Mesendoderm (in vitro differentiated cells): ENCODE measurements at places on chromosomes 1 and 21.

GRCh38 chr1:181482521-181483284, 614 bp upstream of the CACNA1E start:
- H3K4me1 ChIP-seq, result no peaks in the 10 kb centered on the region
- H3K36me3 ChIP-seq, result no peaks in the 10 kb centered on the region
- H3K27me3 ChIP-seq, result peaks cover 46% of the 10 kb centered on the region
- no peak overlapping the region for H3K4me3 ChIP-seq
- H3K27ac ChIP-seq, result no peak overlapping the region

DNA sequence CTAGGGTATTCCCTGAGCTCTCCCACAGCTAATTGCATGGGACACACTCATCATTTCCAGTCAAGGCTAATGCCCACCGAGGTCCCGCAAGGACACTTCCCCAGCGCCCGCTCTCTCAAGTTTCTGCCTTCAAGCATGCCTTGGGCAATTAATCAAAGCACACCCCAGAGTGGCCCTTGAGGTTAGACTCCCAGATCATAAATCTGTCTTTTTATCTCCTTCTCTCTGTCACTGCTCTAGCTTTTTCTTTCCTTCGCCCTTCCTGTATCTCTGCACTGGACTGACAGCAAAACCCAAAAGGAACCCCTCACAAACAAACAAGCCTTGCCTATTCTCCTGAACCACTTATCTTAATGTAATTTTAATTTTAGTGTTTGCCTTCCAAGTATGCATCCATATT, 7.9 kb upstream of the EXOSC10 start:
- no peaks in the 10 kb centered on the region for H3K27me3 ChIP-seq
- peaks cover 8% of the 10 kb centered on the region for H3K36me3 ChIP-seq
- H3K4me3 ChIP-seq, result no peak overlapping the region
- no peak overlapping the region for H3K27ac ChIP-seq
- DNase-seq, result no peak
- H3K4me1 ChIP-seq, result no peaks in the 10 kb centered on the region

DNA sequence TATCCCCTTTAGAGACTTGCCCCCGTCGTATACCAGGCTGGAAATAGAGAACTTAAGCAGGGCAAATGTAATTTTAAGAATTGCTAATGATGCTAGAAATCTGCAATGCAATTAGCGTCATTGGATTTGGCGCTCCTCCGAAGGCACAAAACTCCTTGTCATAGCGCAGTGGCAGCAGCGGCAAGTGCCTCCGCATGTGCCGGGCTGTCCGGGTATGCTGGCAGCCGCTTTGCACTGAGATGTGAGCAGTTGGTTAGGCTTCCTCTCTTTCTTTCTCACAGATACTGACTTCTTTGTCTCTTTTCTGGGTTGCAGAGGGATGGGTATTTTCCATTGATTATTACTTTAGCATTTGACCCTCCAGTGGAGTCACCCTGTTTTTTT, 193.4 kb upstream of the LMO4 start:
- H3K4me1 ChIP-seq, result peaks cover 3% of the 10 kb centered on the region
- no peaks in the 10 kb centered on the region for H3K27me3 ChIP-seq
- no peaks in the 10 kb centered on the region for H3K36me3 ChIP-seq
- DNase-seq, result no peak
- no peak overlapping the region for H3K4me3 ChIP-seq
- H3K27ac ChIP-seq, result no peak overlapping the region

- no peak overlapping the region for H3K4me3 ChIP-seq
- H3K27ac ChIP-seq, result no peak overlapping the region
- no peaks in the 10 kb centered on the region for H3K27me3 ChIP-seq
- H3K4me1 ChIP-seq, result peaks cover 12% of the 10 kb centered on the region
Measured at GRCh38 chr1:44547361-44547760, 126.9 kb downstream of the TMEM53 start.

DNA sequence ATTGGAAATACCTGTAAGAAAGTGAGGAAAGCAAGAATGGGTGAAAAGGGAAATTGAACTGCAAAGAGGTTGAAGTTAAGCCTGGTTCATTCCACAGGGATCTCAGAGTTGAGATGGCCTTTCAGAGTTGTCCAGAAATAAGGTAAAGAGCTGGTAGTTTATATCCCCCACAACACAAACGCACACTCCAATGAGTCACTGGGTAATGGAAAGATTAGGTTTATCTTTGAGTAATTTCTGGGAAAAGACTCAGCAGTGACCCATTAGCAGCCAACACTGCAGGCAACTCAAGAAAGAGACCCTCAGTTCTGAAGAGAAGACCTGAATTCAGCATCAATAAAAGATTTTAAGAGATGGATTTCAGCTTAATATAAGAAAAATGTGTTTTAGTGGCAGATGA, 485.5 kb downstream of the PTPRC start:
- no peak overlapping the region for H3K27ac ChIP-seq
- no peaks in the 10 kb centered on the region for H3K27me3 ChIP-seq
- DNase-seq, result no peak
- no peaks in the 10 kb centered on the region for H3K4me1 ChIP-seq
- H3K4me3 ChIP-seq, result no peak overlapping the region

- DNase-seq, result no peak
- H3K27me3 ChIP-seq, result no peaks in the 10 kb centered on the region
- H3K4me1 ChIP-seq, result no peaks in the 10 kb centered on the region
- no peak overlapping the region for H3K4me3 ChIP-seq
Measured at GRCh38 chr1:230930986-230931385, 47.7 kb downstream of the TTC13 start.

DNA sequence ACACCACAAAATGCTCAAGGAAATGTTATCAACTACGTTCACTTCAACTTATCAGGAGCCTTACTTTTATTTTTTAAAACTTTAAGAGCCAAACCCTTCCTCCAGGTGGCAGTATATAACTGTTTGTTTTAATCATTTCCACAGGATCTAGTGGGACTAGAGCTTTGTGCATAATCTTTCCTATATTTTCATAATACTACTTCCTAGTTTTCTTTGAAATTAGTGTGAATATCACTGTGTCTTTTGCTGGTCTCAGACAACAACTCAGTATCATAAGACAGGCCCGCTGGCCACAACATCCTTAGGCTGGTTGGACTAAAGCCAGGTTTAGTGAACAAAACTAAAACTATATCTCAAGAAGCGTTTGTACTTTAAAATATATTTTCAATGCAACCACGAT, 145.5 kb downstream of the TIAM1 start:
- H3K4me1 ChIP-seq, result no peaks in the 10 kb centered on the region
- peak; percentile 49 for DNase-seq
- H3K27me3 ChIP-seq, result no peaks in the 10 kb centered on the region
- H3K27ac ChIP-seq, result no peak overlapping the region
- no peak overlapping the region for H3K4me3 ChIP-seq

DNA sequence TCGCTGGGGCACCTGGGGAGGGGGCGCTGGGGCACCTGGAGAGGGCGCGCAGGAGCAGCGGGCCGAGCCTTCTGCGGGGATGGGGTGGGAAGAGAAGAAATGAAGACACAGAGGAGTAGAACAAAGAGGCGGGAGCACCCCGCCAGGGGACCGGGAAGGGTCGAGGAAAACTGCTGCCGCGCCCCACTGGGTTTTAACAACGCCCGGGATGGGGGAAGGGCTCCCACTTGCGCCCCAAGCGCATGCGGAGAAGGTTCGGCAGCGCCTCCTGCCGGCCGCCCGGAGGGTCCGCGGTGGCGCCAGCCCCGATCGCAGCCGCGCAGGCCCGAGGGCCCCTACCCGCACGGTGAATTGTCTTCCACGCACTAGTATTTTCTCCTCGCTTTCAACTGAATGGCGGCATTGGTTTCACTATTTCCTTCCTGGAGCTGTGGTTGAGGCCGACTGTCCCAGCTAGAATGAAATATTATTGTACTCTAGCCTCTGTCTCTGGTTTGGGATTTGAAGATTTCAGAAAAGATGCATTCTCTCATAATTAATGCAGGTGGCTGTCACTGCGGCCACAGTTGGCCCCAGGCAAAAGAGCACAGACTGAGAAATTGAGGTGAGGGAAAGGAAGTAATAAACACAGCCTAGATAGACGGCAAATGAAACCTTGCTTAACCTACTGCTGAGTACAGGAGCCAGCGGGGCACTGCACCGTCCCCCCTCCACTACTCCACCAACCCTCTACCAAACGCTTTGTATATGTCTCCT, 57.3 kb downstream of the MAB21L3 start:
- peak overlapping the region; percentile 0 for H3K4me3 ChIP-seq
- no peaks in the 10 kb centered on the region for H3K27me3 ChIP-seq
- H3K36me3 ChIP-seq, result no peaks in the 10 kb centered on the region

- H3K36me3 ChIP-seq, result no peaks in the 10 kb centered on the region
- no peak overlapping the region for H3K27ac ChIP-seq
- H3K27me3 ChIP-seq, result no peaks in the 10 kb centered on the region
- DNase-seq, result no peak
- H3K4me3 ChIP-seq, result no peak overlapping the region
Measured at GRCh38 chr21:43209575-43210453, 41.0 kb downstream of the CRYAA start.

GRCh38 chr1:173454966-173455524, 22.1 kb upstream of the PRDX6 start:
- H3K4me1 ChIP-seq, result no peaks in the 10 kb centered on the region
- no peak overlapping the region for H3K27ac ChIP-seq
- no peak overlapping the region for H3K4me3 ChIP-seq
- DNase-seq, result no peak
